ENCODE measurements at places on chromosomes 5 and 9.
A peak's percentile ranks its signal among the peaks of the same experiment; 100 is the strongest.

DNA sequence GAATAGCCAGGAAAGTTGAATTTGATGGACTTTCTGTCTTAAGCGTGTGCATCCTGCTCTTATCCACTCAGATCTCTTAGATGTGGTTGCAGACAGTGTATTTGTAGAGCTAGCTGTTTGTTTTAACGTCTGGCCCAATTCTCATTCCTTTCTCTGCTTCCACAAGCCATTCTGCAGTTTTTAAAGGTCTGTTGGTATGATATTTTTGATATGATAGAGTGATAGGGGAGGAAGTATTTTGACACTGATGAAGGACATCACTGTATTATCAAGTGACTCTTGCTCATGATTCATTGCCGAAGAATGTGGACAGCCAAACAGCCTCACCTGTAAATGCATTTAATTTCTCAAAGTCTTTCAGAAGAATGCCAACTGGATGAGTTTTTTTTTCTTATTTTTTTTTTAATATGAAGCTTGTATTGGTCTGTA, 4.5 kb downstream of the TJP2 start:
- no peak for DNase-seq

- peak; percentile 46 for DNase-seq
These were observed 104.6 kb upstream of the LRRTM2 start for GRCh38 chr5:138979684-138980280.

GRCh38 chr5:1789834-1790471, 9.7 kb downstream of the MRPL36 start:
- DNase-seq = no peak

- peak; percentile 50 for DNase-seq
These were observed 84.8 kb downstream of the WNK2 start for GRCh38 chr9:93268551-93269314.

DNA sequence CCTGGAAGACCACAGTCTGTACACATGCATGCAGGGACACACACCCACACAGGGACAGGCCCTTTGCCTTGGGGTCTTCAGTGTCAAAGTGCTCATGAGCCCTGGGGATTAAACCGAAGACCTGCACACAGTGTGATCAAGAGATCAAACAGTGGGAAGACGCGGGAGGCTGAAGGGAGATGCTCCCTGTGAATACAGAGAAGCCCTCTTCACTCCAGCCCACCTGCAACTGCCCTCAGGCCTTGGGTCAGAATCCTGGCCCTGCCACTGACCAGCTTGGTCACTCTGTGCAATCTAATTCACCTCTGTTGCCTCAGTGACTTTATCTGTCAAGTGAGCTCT, 2.9 kb downstream of the RALGDS start:
- no peak for DNase-seq

- DNase-seq = no peak
These were observed 17.2 kb upstream of the UBE2QL1 start for GRCh38 chr5:6431214-6432195.

GRCh38 chr5:162931501-162931900, 505.9 kb upstream of the CCNG1 start:
- no peak for DNase-seq

- DNase-seq = no peak
These were observed 5.7 kb downstream of the CDO1 start for GRCh38 chr5:115810761-115811160.
